GM23248 (cell line): ENCODE measurements at places on chromosomes 3 and 15.
A peak's percentile ranks its signal among the peaks of the same experiment; 100 is the strongest.

DNA sequence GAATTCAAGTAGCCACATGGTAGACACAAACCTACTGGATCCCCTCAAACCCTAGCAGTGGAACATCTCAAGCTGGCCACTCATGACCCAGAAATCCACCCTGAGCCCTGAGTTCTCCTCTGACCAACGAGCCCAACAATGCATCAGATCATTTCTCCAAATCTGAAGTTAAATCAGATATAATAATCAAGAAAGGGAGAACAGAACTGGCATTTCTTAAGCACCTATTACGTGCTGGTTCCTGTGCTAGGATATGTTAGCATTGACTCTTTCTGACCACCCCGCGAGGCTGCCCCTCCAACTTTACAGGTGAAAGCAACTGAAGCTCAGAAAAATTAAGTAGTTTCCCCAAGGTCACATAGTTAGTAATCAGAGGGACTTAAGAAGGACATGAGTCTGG, 51.5 kb upstream of the CCDC174 start:
- H3K36me3 ChIP-seq = no peaks in the 10 kb centered on the region
- no peak overlapping the region for H3K4me3 ChIP-seq
- H3K27me3 ChIP-seq = peaks cover 41% of the 10 kb centered on the region
- no peak for DNase-seq
- H3K27ac ChIP-seq = no peak overlapping the region

GRCh38 chr3:56806407-56806806, 4.7 kb upstream of the ARHGEF3 start:
- H3K4me1 ChIP-seq = no peaks in the 10 kb centered on the region
- H3K27me3 ChIP-seq = no peaks in the 10 kb centered on the region
- no peak for DNase-seq
- no peak overlapping the region for H3K4me3 ChIP-seq
- no peaks in the 10 kb centered on the region for H3K36me3 ChIP-seq

GRCh38 chr3:142028243-142028777, 121.0 kb downstream of the TFDP2 start:
- peak; percentile 80 for DNase-seq
- H3K36me3 ChIP-seq = no peaks in the 10 kb centered on the region
- H3K27me3 ChIP-seq = no peaks in the 10 kb centered on the region
- peak overlapping the region; percentile 75 for H3K4me3 ChIP-seq
- peaks cover 12% of the 10 kb centered on the region; the same call in 1 of the 2 replicates for H3K4me1 ChIP-seq
- 0 out of 2 replicates have a peak overlapping the region, but pooled peaks have one; percentile 6 for H3K27ac ChIP-seq

DNA sequence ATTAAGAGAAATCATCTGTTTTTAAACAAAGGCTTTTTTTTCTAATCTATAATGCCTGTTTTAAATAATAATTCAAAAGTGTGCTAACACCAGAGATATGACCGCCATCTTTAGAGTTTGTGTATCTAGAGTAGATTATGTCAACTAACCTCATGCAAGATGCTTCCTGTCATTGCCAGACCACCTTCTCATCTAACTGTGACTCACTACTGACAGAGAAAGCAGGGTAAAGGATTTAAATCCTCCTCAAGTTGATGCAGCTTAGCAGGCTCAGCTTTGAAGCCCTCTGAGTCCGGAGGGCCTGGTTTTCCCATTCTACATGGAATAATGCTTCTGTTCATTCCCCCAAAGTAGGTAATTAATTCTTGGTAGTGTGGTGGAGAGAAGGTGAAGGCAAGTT, 108.5 kb downstream of the ECT2 start:
- DNase-seq = no peak
- no peak overlapping the region for H3K4me3 ChIP-seq
- H3K27me3 ChIP-seq = peaks cover 62% of the 10 kb centered on the region
- no peak overlapping the region for H3K27ac ChIP-seq
- no peaks in the 10 kb centered on the region for H3K36me3 ChIP-seq
- H3K4me1 ChIP-seq = 0 out of 2 replicates have a peak, but pooled peaks cover 6% of the 10 kb centered on the region

- no peak overlapping the region for H3K4me3 ChIP-seq
- no peaks in the 10 kb centered on the region for H3K4me1 ChIP-seq
- no peak overlapping the region for H3K27ac ChIP-seq
- no peaks in the 10 kb centered on the region for H3K36me3 ChIP-seq
Observed at GRCh38 chr3:180004542-180004941, 32.2 kb downstream of the PEX5L start.

GRCh38 chr15:48360841-48361240, 29.6 kb downstream of the DUT start:
- no peak overlapping the region for H3K4me3 ChIP-seq
- peaks cover 26% of the 10 kb centered on the region for H3K4me1 ChIP-seq
- H3K27ac ChIP-seq = peak overlapping the region; percentile 25; the same call in 1 of the 2 replicates
- no peaks in the 10 kb centered on the region for H3K27me3 ChIP-seq
- peak; percentile 63 for DNase-seq

DNA sequence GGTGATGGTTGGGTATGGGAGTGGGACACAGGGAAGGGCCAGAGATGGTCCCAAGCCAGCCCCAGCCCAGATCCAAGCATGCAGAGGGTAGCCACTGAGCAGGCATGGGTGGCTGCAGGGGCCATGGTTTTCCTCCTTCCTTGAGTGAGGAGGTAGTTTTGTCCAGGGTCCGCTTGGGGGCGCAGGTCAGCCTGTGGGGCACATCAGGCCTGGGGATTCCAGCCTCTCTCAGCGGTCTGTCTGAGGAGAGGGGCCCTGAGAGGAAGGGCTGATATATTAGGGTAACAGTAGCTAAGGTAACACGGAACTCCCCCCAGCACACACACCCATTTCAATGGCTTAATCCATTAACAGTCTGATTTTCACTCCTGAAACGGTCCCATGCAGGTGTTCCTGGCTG, 22.7 kb upstream of the LCTL start:
- no peak overlapping the region for H3K27ac ChIP-seq
- H3K4me1 ChIP-seq = no peaks in the 10 kb centered on the region
- peaks cover 6% of the 10 kb centered on the region; the same call in 1 of the 2 replicates for H3K27me3 ChIP-seq
- no peak for DNase-seq

GRCh38 chr3:98166396-98166795, at the start of gene OR5H15:
OR5H15 (plus strand) TSS chr3:98166696; CDS start chr3:98168700, 2,004 bp downstream.
- no peaks in the 10 kb centered on the region for H3K36me3 ChIP-seq
- DNase-seq = no peak
- H3K27ac ChIP-seq = no peak within 1 kb of the TSS

- no peak overlapping the region for H3K4me3 ChIP-seq
- no peaks in the 10 kb centered on the region for H3K36me3 ChIP-seq
- peaks cover 10% of the 10 kb centered on the region for H3K27me3 ChIP-seq
- no peak for DNase-seq
- H3K27ac ChIP-seq = no peak overlapping the region
- H3K4me1 ChIP-seq = no peaks in the 10 kb centered on the region
Observed at GRCh38 chr15:68877626-68878025, 52.7 kb upstream of the SPESP1 start.
